ENCODE measurements at places on chromosomes 6 and 20.

DNA sequence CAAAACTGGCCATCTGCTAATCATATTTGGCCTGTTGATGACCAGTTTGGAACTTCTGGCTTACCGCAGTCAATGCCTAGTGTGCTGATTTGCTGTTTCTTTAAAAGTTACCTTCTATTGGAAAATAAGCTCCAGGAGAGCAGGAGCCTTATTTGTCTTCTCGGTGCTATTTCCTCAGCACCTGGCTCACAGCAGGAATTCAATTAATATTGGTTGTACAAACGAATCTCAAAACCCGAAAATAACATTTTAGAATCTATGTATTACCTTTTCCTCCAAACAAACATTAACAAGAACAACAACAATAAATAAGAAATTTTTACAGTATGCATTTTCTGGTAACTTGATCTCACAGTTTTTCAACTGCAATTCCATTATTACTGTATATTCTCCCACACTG, 1080.7 kb upstream of the MAP3K7 start:
- DNase-seq: no peak

- DNase-seq: no peak
These were observed 100.2 kb downstream of the FIG4 start for GRCh38 chr6:109791301-109791700.

GRCh38 chr6:149951626-149952025, 9.8 kb downstream of the ULBP2 start:
- no peak for DNase-seq

DNA sequence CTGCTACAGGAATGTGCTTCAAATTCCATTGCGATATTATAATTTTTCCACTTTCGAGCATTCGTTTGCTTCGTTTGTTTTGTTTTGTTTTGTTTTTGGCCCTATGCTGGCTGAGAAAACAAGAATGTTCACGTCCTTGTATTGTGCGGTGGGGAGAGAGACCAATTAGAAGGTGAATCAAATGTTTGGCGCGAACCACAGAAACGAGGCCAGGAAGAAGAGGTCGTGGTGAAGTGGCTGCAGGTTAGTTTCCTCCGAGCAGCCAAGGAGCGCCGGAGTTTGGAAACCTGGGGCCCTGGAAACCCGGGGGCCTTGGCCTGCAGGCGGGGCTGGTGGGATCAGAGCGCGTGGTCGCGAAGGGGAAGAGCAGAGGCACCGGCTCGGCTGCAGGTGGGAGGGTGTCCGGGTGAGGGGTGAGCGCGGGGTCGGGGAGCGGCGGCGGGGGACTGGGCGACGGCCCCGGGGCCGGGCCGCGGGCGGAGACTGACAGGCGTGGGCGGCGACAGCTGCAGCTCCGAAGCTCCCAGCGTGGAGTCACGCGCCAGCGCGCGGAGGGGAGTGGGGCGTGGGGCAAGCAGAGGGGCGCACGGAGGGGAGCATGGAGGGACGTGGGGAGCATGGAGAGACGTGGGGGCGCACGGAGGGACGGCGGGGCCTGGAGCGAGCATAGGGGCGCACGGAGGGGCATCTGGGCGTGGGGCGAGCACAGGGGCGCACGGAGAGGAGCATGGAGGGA, 141.5 kb upstream of the PDE10A start:
- DNase-seq: no peak

- peak; percentile 44 for DNase-seq
These were observed 25.6 kb upstream of the FUCA2 start for GRCh38 chr6:143536866-143537691.

- peak; percentile 100 for DNase-seq
These were observed 12.4 kb upstream of the PEDS1 start for GRCh38 chr20:50165684-50166554.

DNA sequence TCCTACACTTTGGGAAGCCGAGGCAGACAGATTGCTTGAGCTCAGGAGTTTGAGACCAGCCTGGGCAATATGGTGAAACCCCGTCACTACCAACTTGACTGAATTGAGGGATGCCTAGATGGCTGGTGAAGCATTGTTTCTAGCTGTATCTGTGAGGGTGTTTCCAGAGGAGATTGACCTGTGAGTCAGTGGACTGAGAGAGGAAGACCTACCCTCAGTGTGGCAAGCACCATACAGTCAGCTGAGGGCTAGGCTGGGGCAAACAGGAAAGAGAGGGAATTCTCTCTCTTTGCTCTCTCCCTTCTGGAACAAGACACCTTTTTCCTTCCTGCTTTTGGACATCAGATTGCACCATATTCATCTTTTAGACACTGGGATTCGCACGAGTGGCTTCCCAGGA, 3.7 kb upstream of the ZUP1 start:
- DNase-seq: no peak

DNA sequence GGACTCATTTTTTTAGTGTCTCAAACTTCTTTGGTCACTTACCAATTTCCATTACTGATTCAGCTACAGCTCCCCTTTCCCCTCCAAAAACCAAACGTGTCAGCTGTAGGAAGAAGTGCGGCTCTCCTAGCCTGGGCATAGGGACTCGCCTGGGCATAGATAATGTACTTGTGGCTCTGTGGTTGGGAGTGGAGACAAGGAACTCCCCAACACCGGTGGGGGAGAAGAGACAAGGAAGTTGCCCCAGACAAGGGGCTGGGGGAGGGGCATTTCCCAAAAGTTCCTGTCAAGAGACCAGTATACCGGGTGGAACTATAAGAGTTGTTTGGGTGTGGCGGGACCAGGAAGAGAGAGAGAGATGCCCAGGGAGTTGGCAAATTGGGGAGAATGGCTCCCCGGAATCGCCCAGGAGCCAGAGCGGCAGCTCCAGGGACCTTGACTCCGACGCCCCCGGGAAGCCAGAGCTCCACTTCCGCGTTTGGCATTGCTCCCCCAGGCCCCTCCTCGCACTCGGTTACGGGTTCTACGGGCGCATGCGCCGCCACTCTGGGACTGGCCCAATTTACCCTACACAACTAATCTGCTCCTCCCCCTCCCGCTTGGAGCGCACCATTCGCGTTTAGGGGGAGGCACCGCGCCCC, 871 bp upstream of the ZFAND3 start:
- DNase-seq: peak; percentile 97

DNA sequence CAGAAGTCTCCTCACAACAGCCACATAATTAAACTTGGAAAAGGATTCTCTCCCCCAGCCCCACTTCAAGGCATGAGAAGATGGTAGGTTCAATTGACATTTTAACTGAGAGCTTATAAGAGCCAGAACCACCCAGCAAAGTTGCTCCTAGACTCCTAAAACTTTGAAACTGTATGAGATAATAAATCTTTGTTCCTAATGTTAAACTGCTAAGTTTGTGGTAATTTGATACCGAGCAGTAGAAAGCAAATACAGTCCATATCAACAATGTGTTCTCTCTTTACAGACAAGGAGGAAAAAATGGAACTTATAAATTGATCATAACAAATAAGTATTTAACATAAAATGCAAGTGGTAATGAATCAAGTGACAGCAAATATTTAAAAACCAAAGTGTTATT, 831.8 kb downstream of the MAFB start:
- no peak for DNase-seq

DNA sequence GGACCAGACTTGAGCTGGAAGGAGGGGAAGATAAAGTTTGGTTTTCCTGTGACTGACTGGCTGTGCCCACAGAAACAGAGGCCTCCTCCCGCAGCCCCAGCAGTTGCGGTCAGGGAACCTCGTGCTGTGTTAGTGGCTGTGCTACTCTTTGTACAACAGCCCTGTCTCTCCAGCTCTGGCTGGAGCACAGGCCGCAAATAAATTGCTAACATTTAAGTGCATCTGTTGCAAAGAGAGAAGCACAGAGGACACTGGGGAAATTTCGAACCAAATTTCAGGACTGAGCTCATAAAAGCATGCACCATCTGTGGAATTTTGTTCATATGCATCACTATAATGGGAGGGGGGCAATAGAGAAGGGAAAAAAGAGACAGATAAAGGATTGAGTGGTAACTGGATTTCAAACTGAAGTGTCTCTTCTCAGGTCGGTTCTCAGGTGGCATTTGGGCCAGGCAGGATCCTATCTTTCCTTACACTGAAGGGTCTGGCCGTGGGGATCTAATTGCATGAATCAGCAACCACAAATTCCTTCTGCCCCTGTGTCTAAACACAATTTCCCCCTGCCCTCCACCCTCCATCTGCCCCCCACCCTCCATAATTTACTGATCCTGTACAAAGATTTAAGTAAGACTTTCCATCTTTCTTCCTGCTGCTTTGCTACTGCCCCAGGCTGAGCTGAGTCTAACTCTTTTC, 88.9 kb upstream of the ATXN1 start:
- no peak for DNase-seq

DNA sequence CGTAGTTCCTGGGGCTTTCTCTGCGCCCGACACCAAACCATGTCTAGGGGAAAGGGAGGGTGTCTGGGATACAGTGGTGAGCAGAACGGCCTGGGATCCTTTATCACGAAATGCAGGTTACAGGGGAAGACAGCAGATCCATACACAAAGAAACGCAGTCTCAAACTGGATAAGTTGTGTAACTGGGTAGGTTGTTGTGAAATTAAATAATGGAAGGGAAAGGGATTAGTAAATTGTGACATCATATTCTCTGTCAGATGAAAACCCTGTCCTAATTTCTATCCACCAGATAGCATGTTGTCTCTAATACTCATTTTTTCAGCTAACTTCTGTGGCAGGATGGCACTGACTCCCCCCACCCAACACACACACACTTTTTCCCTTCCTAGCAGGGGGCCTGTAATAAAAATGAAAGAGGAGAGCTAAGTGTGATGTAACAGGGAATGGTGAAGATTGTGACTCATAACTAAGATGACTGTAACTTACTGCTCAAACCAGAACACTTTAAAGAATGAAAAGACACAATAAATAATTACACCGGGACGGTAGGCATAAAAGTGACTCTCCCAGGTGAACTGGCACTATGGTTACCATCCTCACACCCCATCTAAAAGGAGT, 769 bp upstream of the TRPC4AP start:
- DNase-seq: peak; percentile 88

- DNase-seq: no peak
These were observed 11.9 kb downstream of the CUL9 start for GRCh38 chr6:43193929-43194328.

- DNase-seq: no peak
These were observed 299.2 kb downstream of the SLC35F1 start for GRCh38 chr6:118206221-118206620.

- no peak for DNase-seq
These were observed 40.0 kb upstream of the ADGRF5 start for GRCh38 chr6:46961711-46962110.

- DNase-seq: peak; percentile 55
These were observed 1.7 kb downstream of the ADRM1 start for GRCh38 chr20:62304331-62305148.

DNA sequence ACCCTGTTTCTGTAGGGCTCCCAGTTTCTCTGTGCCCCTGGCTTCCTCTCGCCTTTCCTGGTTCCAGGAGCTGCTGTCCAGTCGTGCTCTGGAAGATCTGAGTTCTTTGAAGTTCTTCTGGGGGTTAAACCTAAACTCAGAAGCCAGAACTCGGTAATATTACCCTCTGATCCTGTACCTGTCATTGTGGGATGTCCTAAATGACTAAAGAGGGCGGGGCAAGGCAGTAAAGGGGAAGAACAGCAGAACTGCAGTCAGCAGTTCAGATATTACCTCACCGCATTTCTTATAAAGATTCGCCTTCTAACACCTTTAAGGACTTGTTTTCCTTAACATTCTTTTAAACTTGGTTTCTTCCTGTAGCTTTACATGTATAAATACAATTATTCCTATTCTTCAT, 63.9 kb downstream of the FAM120B start:
- peak; percentile 15 for DNase-seq

GRCh38 chr6:151379933-151380847, 11.2 kb downstream of the ZBTB2 start:
- no peak for DNase-seq

DNA sequence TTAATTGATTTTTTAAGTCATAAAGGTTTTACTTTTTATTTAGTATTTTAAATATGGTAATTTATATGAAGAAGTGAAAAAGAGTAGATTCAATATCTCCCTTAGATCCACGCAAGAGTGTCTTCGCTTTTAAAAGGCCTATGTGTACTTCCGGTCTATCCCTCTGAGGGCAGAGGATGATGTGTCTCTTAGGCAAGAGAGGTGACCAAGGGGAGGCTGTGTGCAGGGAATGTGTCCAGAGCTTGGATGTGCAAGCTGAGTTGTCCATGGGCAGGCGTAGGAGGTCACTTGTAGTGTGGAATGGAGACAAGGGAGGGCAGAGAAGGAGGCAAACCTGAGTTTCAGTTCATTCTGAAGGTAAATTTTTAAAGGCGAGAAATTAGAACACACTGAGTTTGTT, 113.9 kb downstream of the CRYBG1 start:
- no peak for DNase-seq

DNA sequence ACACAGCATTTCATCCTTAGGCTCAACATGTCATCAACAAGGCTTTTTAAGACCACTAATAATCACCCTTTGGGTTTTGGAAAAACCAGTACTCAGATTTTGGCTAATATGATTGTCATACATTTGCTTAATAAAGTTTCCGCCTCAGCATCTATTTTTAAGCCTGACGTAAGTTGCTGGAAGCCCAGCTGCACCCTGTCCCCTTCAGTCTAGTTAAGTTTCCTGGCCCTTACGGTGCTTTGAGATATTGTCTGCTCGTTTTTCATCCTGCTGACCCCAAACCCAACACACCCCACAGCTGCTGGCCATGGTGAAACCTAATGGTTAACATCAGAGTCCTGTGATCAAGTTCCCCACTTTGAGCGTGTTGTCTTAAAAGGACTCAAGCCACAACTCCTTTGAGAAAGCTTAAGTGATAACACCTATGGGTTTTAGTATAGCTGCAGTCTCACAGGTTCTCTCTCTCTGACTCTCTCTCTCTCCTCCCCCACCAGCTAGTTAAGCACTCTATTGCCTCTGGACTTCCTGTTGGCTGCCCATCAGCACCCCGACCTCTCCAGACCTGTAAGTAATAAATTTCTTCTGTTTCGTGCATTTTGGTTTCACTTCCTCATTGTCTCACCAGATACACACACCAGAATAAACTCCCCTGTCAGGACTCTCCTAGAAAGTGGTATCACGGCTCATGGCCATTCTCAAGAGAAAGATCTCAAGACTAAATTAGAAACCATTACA, 802.0 kb downstream of the C6orf118 start:
- no peak for DNase-seq

DNA sequence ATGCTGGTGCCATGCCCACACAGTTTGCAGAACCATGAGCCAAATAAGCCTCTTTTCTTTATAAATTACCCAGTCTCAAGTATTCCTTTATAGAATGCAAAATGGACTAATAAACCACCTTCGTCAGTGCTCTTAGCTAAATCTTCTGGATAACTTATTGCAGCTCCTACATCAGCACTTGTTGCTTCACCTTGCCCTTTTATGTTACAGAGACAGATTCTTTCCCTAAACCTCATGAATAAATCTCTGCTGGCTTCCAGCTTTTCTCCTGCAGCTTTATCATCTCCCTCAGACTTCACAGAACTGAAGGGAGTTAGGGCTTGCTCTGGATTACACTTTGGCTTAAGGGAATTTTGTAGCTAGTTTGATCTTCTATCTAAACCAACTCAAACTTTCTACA, 22.6 kb downstream of the NUP153 start:
- no peak for DNase-seq

- DNase-seq: no peak
These were observed 12.4 kb downstream of the LY86 start for GRCh38 chr6:6600875-6601274.

- DNase-seq: peak; percentile 60
These were observed 27.9 kb upstream of the BMP6 start for GRCh38 chr6:7697820-7698623.

All from RWPE1 (cell line).